ENCODE measurements at places on chromosomes 11 and 22.
A peak's percentile ranks its signal among the peaks of the same experiment; 100 is the strongest.

DNA sequence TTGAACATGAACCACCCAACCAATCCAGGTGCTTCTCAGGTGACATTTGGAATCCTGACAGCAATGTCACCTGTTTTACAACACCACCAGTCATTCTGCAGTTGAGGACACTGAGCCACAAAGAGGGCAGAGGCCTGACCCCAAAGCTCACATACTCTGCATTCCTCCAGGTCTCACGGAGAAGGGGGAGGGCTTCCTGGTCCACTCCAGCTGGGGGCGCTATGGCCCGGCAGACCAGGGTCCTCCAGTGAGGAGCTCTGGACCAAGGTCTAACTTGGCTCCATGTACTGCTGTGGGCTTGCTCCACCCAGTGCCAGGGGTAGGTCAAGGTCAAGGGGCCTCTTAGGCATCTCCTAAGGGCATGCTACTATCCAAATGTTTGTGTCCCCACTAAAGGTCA lies 1.5 kb upstream of the PNPLA3 start:
- DNase-seq: no peak

DNA sequence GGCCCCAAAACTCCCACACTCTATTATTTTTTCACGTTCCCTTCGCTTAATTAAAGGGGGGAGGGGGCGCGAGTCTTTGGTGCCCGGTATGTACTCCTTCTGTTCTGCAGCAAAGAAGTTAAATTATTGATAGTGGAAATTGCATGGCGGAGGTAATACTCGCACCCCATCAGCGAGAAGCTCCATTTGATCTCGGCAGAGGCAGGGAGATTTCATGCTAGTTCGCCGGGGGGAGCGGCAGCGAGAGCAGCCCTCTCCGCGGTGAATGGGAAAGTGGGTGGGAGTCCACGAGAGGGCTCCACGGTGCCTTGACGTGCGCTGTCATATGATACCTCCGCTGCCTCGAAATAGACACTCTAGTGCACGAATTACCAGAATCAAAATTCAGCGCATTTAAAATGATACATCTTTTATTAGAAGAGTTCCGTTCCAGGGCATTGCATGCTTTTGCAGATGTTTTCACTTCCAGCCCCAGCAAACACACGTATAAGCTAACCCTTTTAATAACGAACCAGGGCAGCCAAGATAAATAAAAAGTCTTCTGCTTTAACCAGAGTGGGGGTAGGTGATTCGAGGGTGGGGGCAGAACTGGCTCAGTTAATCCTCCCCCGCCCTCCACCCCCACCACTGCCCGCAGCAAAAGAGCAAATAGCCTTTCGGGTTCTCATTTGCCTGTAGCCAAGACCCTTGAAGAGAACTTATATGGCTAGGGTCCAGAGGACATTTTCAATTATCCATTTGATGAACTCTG lies 1.3 kb upstream of the BDNF start:
- DNase-seq: no peak

DNA sequence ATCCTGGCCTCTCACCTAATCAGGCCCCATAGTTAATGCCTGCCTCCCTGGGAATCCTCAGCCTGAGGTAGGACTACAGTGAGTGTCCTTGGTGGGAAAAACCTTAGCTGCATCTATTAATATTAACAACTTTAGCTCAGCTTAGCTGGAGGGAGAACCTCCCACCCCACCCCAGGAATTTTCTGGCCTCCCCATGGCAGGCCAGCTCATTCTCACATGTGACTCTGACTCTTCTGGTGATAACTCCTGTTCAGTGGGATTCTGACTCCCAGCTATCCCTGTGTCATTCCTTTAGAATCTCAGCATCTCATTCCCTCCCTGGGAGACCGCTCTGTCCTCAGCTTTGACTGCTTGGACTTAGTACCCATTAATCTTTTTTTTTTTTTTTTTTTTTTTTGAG lies 14.5 kb downstream of the ART5 start:
- DNase-seq: no peak

DNA sequence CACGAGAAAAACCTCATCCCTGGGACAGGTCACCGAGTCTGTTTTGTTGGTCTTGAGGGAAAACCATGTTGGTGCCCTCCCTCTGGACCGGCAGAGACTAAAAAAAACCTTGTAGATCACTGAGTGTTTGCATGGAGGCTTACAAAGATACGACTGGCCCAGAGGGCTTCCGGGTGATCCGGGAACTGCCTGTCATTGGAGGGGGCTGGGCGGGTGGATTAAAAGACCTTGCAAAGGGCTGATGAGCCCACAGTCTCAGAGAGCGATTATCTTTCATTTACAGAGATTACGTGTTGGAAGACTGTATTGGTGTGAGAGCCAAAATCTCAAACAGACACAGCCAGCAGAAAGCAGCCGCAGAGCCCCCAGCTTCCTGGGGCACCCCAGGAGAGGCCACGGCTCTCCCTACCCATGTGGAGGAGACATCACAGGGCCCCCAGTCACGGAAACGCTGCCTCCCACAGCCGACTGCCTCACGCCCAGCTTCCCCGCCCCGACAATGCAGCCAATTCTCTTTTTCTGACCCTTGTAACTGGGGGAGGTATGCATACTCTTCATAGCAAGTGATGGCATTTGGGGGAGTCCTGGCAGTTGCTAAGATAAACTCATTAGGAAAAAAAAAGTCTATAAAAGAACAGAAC lies 426.4 kb downstream of the CTTN start:
- DNase-seq: no peak

GRCh38 chr22:24481641-24482040 lies 13.5 kb upstream of the UPB1 start:
- DNase-seq: no peak

- DNase-seq: no peak
Measured at GRCh38 chr22:19240813-19241592, 50.5 kb downstream of the CLTCL1 start.

DNA sequence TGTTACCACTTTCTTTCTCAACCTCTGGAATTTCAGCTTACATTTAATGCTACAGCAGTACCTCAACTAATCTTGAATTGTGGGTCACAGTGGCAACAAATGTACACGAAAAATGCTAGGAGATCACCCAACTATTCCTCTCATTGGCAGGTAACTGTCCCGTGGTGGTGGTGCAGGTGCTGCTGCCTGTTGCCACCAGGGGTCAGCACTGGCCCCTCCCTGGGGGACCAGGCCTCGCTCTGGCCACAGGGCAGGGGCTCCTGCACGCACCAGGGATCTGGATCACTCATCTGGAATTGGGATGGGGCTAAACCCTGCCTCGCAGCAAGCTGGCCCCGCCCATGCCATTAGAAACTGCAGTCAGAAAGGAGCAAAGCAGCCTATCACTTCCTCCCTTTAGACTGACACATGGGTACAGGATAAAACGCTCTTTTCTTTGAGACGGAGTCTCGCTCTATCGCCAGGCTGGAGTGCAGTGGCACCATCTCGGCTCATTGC lies 6.9 kb upstream of the POLDIP3 start:
- peak; percentile 27 for DNase-seq

- DNase-seq: no peak
Measured at GRCh38 chr11:12246989-12247388, 130.4 kb upstream of the PARVA start.

- no peak for DNase-seq
Measured at GRCh38 chr22:19515654-19516377, 8.4 kb downstream of the CLDN5 start.

- no peak for DNase-seq
Measured at GRCh38 chr11:119318240-119319135, 1.6 kb upstream of the MCAM start.

GRCh38 chr11:16612566-16613261 lies 125.7 kb upstream of the C11orf58 start:
- no peak for DNase-seq

DNA sequence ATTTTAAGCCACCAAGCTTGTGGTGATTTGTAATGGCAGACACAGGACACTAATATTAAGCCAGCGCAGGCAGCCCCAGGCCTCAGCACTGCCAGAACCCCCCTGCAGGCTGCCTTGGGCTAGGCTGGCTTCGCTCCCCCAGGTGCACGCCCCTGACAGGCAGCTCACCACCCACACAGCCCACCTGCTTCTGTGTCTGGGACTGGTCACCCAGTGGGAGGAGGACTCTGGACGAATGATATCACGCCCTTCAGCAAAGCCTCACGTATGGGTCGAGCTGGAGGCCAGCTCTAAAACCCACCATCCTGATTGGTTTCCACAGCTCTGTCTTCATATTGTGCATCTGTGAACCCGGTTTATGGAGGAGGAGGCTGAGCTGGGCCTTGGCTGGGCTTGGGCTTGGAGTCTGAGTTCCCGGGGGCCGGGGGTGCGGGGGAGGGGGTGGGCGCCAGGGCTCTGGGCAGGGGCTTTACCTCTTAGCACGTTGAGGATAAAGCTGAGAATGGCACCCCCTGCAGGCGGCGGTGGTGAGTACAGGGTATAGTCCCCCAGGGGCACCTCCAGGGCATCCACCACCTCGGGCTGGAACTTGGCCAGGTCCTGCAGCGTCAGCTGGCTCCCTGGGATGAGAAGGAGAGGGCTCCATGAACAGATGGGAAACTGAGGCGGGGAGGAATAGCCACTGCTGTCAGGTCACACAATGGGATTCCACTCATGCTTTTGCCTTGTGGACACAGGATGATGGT lies 13.8 kb downstream of the GGT5 start:
- DNase-seq: peak; percentile 42

DNA sequence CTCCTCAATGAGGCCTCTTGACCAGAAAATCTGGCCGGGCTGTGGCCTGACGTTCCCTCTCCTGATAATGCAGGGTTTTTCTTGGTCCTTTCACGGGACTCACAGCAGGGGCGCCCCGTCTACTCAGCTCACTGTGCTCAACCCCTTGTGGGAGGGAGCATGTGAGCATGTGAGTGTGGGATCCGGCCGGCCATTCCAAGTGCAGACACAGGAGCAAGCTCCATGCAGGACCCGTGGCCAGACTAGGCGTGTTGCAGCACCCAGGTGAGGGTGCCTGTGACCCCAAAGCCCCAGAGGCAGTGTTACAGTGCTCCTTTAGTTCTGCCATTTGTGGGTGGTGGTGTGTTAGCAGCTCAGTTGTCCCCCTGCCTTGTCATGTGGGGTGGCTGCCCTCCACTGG lies 18.0 kb downstream of the DHCR7 start:
- DNase-seq: no peak

DNA sequence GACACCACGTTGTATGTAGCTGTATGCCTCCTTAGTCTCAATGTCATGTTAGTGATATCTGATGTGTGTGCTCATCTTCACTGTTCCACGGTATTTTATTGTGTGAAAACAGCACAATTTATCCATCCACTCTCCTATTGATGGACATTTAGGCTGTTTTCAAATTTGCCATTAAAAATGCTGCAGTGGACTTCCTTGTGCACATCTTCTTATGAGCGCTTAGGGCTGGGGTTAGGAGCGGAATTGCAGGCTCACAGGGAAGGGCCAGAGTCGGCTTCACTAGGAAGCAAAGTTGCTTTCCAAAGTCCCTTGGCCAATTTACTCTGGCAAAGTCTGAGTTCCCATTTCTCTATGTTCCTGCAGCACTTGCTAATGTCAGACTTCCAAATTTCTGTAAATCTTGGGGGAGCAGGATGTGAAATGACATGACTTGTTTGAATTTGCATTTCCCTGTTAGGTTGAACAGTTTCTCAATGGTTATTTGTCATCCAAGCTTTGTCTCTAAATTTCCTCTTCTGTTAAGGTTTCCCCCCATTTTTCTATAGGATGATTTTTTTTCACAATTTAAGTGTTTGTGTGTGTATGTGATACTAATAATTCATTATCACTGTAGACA lies 75.4 kb downstream of the MYEOV start:
- DNase-seq: no peak

DNA sequence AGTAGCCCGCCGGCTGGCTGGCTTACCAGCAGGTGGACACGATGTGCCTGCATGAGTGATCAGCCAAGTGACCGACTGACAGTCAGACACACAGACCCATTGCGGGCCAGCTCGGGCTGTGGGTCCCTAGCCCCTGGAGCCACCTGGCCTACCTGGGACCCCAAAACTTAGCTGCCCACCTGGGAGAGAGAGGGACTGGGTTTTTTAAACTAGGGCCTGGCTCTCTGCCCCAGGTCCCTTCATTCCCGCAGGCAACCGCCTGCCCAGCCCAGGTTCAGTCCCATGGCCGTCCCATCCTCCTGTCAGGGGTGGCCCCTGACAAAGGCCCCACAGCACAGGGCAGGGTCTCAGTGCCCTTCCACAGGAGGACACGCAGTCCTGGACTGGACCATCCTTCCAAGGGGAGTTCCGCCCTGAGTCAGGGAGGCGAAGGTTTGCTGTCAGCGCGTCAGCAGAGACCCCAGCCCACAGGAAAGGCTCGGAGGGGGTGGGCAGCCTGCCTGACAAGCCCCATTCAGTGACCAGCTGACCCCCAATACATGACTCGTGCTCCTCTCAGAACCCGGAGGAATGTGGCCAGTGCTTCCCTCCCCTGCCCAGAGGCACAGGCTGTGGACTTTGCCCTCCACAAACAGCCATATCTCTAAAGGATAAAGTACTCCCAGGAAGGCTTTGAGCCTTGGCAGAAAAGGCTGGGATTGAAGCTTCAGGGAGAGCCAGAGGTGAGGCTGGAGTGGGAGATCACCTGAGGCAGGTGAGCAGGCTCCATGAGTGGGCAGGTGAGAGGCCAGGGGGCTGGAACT lies 8.4 kb downstream of the SLCO2B1 start:
- DNase-seq: no peak

- no peak for DNase-seq
Measured at GRCh38 chr11:78253797-78254196, 65.1 kb downstream of the USP35 start.

DNA sequence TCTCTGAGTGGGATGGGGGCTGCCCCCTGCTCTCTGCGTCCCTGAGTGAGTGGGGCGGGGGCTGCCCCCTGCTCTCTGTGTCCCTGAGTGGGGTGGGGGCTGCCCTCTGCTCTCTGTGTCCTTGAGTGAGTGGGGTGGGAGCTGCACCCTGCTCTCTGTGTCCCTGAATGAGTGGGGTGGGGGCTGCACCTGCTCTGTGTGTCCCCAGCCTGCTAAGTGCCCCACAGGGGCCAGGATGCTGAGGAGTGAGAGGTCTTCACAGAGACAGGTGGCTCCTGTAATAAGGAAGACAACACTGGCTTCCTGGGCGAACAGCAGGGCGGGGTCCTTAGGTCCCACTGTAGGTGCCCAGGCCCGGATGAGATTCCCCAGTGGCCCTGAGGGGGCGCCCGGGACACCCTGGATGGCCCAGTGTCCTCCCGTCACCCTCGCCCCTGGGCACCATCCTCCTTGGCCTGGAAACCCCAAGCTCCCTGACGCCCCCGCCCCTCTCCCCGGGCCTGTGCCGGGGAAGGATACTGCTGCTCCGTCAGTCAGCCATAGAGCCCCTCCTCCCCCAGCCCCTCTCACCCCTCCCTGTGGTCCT lies 3.8 kb upstream of the CCDC188 start:
- DNase-seq: no peak

DNA sequence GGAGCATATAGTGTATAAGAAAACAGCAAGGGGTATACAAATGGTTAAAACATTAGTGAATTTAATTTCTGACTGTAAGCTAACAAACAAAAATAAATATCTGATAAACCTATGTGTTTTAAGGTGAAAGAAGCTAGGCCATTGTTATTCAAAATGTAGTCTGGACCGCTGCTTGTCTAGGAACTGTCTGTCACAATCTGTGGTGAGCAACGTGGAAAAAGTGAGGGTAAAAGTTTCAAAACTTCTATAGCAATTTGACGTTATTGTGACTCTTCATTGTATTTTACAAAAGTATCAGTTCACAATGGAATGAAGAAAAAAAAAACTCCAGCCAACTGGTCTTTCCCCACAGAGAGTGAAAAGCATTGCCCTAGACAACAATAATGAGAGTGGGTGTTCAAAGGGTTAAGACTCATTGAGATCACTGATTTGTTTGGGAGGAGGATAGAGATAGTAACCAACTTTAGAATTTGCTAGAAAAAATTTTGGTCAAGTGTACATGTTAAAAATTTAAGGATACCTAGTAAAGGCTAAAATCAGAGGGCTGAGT lies 79.1 kb downstream of the UVRAG start:
- no peak for DNase-seq
